Fibroblast of the aortic adventitia (primary cell): ENCODE measurements at places on chromosomes 12 and 14.

DNA sequence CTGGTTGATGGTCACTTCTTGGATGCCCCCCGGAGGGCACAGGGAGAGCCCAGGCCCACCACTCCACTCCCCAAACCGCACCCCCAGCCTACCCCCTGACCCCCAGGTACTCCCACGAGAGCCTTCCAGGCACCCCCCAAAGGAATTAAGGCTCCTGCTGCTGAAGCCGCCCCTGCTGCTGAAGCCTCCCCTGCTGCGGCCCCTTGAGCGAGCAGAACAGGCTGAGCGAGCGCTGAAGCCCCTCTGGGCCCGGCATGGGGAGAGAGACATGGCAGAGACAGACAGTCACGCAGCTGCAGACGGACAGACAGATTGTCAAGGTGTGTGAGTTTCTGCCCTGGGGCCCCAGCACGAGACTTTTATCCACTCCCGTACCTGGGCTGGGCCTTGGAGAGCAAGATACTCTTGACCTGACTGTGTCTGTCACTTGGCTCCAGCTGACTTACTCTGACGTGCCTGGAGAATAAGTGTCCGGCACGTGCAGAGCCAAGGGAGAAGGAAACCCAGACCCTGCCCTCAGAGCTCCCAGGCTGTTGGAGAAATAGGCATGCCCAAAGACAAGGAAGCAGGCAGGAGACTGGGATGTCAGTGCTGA is at the start of gene KRT78:
Gene KRT78 (minus strand): TSS at position 334 of the 595 bp plus-strand sequence. CDS start 64 bp downstream, at position 270.
- DNase-seq = no peak

- DNase-seq = no peak
Observed at GRCh38 chr12:45439039-45439438, 223.1 kb downstream of the ANO6 start.

DNA sequence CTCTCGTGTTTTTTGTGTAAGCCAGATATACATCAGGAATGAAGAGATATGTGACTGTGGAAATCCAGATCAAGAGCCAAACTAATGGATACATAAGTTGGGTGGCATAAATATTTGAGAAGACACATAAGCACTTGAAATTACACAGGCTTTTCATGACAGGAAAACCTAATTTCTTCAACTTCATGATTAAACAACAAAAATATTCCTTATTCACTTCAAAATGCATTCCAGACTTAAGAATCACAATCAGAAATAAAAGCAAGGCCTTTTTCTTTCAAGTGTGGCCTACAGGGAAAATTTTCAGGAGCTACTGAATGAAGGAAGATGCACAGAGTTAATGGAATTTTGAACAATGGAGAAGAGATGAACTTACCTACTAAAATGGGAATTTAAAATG is 515.6 kb downstream of the FOXG1 start:
- peak; percentile 48 for DNase-seq

GRCh38 chr12:94980577-94980976 is 22.9 kb downstream of the NDUFA12 start:
- DNase-seq = peak; percentile 57

DNA sequence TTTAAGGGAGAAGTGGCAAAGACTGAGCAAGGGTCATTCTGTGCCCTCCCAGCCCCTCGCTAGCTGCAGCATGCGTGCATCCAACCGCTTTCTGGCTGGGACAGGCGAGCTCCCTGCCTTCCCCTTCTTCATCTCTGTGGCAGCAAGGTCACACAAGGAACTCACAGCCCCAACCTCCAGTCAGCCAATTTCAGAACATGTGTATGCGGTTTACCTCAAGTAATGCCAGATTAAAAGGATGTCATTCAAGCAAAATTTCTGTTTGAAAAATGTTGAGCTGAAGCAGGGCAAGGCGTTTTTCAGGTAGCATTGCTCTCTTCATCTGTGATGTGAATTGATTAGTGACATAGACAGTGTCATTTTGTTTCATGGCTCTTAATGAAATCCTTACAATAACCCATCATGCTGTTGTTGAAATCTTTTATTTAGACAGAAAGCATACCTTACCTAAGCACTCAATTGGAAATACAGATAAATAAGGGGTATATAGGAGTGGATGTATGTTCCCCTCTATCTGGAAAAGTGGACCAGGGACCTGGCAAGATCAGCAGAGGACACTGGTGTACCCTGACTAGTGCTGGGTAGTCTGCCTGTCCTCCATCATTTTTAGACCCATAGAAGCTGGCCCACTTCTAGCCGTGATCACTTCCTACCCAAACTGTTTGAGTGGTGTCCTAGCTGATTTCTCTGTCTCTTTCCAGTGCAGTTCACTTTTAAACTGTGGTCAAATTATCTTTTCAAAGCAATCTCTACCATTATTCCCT is 82.8 kb upstream of the NEDD1 start:
- DNase-seq = no peak

GRCh38 chr12:108635201-108635996 is 1.7 kb upstream of the SELPLG start:
- DNase-seq = no peak

DNA sequence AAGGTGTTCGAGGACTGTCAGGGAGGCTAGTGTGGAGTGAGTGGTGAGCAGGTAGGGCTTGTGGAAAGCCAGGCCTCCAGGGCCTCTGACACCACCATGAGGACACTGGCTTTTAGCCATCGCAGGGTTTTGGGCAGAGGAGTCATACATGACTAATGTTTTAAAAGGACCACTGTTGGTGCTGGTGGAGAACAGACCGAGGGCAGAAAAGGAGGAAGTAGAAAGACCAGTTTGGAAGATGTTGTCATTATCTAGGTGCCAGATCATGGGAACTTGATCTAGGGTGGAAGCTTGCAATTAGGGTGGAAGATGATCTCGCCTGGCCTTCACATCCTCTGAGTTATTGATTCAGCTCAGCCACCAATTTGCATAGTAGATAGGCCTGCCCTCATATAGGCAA is 144.2 kb downstream of the C12orf75 start:
- DNase-seq = no peak

DNA sequence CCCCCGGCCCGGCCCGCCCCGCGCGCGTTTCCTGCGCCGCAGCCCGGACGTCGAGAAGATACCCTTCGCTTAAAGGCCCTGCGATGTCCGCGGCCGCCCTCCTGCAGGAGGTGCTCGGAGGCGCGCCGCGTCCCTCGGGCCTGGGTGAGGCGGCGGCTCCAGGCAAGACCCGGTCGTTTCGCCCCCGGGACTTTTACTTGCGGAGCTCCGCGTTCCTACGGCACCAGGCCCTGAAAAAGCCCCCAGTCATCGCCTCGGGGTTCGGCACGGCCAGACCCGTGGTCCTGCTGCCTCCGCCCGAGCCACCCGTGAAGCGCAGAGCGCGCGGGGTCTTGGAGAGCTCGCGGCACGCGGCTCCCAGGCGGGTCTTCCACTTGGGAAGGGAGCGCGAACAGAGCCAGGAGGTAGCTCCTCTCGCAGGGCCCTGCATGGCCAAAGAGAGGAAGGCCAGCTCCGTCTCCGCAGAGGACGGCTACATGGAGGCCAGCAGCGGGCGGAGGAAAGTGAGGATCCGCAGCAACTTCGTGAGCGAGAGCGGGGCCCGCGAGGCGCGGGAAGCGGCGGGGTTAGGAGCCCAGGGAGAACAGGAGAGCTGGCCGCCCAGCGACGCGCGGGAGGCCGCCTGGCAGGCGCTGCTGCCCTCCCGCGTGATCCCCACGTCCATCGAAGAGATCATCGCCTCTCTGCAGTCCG is 26.9 kb downstream of the TTC6 start:
- DNase-seq = peak; percentile 14

DNA sequence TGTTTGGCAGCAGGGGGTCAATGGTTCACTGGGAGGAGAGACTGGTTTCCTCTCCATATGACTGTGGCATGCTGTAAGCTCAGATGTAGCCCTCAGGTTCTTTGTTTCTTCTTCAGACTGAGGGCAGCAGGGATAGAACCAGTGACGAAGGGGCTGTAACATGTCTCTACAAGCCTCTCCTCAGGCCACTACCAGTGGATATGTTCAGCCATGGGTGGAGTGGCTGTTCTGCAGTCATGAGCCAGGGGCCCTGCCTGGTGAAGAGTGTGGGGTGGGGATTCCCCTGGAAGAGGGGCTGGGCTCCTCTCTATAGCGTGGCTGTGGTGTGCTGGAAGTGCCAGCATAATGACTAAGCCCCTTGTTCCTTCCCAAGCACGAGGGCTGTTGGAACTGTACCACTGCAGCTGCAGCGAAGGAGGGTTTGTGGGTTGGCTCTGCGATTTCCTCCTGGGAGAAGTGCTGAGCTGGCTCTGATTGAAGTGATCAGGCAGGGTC is 55.8 kb downstream of the CMAS start:
- DNase-seq = peak; percentile 94

- DNase-seq = peak; percentile 34
Observed at GRCh38 chr14:103123634-103124500, 606 bp downstream of the TNFAIP2 start.

- DNase-seq = peak; percentile 31
Observed at GRCh38 chr14:32669391-32669790, 269.3 kb upstream of the NPAS3 start.

DNA sequence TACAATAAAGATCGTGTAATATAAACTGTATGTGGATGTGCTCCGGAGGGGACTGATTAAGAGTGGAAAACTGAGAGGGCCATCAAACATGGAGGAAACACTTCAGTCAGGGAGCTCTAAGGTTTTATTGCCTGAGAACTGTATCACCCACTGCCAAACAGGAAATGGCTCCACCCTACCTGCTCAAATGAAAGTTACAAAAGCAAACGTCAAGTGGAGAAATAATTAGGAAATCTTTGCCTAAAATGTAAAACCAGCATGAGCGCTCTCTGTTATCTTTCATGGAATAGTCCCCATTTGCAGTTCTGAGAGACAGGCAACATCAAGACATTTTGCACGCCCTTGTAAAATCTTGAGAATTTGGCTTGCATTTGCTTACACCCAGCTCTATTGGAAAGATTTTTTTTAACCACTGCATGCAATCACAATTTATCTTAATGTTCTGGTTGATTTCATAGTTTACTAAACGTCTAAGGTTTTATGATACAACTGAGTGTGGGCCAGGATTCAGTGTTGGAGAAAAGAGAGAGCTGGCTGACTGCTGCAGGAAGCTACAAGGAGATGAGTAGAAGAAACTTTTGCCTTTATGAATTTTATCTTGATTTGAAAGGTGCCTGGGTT is 344.0 kb upstream of the PRICKLE1 start:
- DNase-seq = peak; percentile 16

GRCh38 chr14:89017417-89017816 is 193.0 kb downstream of the TTC8 start:
- DNase-seq = no peak

DNA sequence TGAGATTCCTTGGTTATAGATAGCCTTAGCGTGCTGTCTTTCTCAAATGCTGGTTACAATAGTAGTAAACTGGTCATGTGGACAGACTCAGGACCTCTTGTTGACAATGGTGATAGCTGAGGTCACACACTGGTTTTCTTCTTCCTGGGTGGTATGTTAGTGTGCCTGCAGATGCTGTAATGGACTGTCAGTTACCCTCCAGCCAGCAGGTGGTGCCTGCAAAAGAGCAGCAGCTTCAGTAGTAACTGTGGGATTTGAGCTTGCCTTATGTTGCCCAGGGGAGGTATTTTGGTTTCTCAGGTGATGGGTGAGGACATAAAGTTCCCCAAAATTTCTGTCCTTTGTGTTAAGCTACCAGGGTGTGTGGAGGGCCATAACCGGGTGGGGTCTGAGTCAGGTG is 33.7 kb upstream of the SCAF11 start:
- DNase-seq = no peak

- DNase-seq = peak; percentile 83
Observed at GRCh38 chr12:42135259-42135814, 9.3 kb downstream of the GXYLT1 start.

DNA sequence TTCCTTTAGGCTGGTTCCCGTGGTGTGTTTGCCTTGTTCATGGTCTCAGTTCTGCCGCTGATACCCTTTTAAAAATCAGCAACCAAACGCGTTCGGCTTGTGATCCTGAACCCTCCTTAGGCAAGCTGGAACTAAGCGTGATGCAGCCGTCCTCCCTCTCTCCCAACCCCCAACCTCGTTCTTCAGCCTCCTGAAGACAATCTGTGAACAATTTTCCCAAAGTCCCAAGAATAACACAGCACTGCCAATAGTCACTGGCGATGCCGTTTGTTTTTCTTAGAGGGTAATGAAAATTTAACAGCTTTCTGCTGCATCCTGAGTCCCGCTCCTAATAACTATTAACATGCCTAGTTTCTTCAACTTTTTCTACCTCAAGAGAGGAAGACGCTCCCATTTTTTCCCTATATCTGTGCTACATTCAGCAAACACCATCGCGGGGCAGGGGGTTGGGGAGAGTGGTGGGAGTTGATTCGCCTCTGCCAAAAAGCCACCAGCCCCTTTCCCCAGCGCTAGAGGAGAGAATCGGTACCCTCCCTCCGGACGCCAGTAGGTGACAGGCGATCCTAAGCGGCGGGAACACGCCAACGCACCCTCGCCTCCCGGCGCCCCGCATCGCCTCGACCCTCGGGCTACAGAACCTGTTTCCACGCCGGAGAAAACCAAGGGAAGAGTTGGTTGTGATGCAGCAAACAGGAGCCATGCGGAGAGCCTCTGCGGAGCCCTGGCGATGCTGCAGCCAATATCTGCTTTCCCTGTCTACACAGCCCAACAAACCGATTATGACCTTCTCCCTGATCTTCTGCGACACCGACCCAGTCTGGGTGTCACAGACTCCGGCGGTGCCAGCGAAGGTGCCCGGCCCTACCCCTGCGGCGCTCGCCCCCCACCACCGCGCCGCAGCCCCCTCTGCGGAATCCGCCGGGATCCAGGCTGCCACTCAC is 752 bp downstream of the PRICKLE1 start:
- peak; percentile 48 for DNase-seq

- peak; percentile 73 for DNase-seq
Observed at GRCh38 chr12:22684140-22685118, 59.5 kb downstream of the ETNK1 start.

- DNase-seq = no peak
Observed at GRCh38 chr14:100634026-100634425, 46.8 kb upstream of the BEGAIN start.

DNA sequence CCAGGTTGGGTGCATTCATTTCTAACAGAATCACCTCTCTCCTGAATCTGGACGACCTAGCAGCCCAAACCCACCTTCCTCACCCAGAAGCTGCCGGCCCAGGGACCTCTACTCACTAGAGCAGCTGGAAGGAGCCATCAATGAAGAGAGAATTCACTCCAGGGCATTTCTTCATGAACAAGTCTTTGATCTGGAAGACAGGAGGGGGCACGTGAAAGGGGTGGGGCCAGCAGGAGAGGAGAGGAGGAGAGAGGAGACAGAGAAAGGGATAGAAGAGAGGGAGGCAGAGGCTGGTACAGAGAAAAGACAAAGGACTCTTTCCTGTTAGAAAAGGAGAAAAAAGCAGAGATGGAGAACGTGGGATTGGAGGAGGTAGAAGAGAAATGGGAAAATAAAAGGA is 39.8 kb downstream of the TRPV4 start:
- no peak for DNase-seq

DNA sequence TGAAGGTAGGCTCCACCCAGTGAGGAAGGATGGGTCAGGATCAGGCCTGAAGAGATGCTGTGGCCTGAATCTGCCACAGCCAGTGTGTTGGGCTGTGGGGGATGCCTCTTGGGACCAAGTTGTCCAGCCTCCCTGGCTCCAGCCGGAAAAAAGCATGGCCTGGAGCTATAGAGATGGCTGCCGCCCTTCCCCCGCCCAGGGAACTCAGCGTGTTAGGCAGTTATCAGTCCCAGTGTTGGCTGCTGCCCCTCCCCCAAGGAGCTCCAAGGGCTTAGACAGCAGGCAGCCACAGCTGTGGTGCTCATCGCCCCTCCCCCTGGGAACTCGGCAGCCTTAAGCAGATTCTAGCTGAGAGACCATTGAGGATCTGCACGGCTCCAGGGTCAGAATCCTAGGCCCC is 158.0 kb downstream of the CAPZA3 start:
- no peak for DNase-seq

GRCh38 chr12:90111791-90112580 is 403.3 kb upstream of the ATP2B1 start:
- DNase-seq = no peak

- peak; percentile 68 for DNase-seq
Observed at GRCh38 chr12:14952299-14952921, 9.0 kb downstream of the ARHGDIB start.
